A673 (cell line): ENCODE measurements at places on chromosomes 13 and 19. TPM values are rescaled to one million over a fixed set of nuclear protein-coding genes. Genes with fewer than 3 reads are reported as not detected.

The TMEM86B gene
- total RNA-seq = 4.8 and 6.1 TPM in 2 replicates

The ZNF805 gene
- total RNA-seq = 11.7 and 14.7 TPM in 2 replicates

DNA sequence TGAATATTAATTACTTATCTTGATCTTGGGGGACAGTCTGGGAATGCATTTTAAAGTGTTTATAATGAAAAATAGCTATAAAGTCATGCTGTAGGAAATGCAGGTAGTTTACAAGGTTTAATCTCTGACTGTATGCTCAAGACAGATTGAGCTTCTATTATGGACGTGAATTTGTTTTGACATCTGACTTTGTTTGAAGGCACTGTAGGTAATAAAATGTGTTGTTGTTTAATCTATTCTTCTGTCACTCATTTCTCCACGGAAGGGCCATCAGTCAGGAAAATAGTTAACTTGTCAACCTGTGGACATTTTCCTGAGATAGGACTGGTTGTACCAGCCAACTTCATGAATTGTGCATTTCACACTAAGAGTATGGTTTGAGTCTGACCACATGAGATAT lies 893.1 kb upstream of the SLITRK6 start:
- H3K27me3 ChIP-seq = no peaks in the 10 kb centered on the region
- H3K4me3 ChIP-seq = no peak overlapping the region
- no peaks in the 10 kb centered on the region for H3K36me3 ChIP-seq

- H3K36me3 ChIP-seq = no peaks in the 10 kb centered on the region
- H3K27ac ChIP-seq = no peak overlapping the region
- H3K27me3 ChIP-seq = no peaks in the 10 kb centered on the region
- peak overlapping the region; percentile 58 for H3K4me3 ChIP-seq
- no peak for DNase-seq
Measured at GRCh38 chr13:33283195-33283911, 2.2 kb downstream of the STARD13 start.

- H3K4me3 ChIP-seq = no peak overlapping the region
- H3K36me3 ChIP-seq = no peaks in the 10 kb centered on the region
- DNase-seq = peak; percentile 17
- peaks cover 7% of the 10 kb centered on the region for H3K4me1 ChIP-seq
- no peaks in the 10 kb centered on the region for H3K27me3 ChIP-seq
Measured at GRCh38 chr13:74056801-74057542, 77.2 kb downstream of the KLF12 start.

- DNase-seq = no peak
- peaks cover 10% of the 10 kb centered on the region for H3K4me1 ChIP-seq
- no peak overlapping the region for H3K27ac ChIP-seq
- no peaks in the 10 kb centered on the region for H3K36me3 ChIP-seq
Measured at GRCh38 chr19:1747285-1748114, 5.8 kb upstream of the ONECUT3 start.

GRCh38 chr13:93480553-93481106 lies 254.0 kb downstream of the GPC6 start:
- no peaks in the 10 kb centered on the region for H3K27me3 ChIP-seq
- no peak overlapping the region for H3K27ac ChIP-seq
- H3K4me1 ChIP-seq = peaks cover 3% of the 10 kb centered on the region

- DNase-seq = no peak
- peaks cover 6% of the 10 kb centered on the region for H3K36me3 ChIP-seq
Measured at GRCh38 chr19:18674616-18675015, 8.9 kb upstream of the CRTC1 start.

DNA sequence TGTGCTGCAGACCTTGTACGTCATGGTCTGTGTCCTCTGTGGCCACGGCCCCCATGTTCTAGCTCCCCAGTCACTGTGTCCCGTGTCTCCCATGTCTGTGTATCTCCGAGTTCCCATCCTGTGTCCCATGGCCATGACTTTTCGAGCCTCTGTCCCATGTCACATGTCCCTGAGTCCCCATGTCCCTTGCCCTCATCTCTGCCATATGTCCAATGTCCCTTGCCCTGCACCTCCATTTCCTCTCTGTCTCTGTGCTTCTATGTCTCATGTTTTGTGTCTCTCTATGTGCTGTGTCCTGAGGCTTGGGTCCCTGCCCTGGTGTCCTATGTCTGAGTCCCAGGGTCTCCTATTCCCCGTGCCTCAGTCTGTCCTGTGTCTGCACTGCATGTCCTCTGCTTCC lies 2.0 kb downstream of the ATP4A start:
- H3K4me1 ChIP-seq = no peaks in the 10 kb centered on the region
- peaks cover 22% of the 10 kb centered on the region for H3K27me3 ChIP-seq
- no peak overlapping the region for H3K4me3 ChIP-seq
- no peak overlapping the region for H3K27ac ChIP-seq
- no peak for DNase-seq
